Fibroblast of skin of back (primary cell): ENCODE measurements at places on chromosomes 6 and 20.

DNA sequence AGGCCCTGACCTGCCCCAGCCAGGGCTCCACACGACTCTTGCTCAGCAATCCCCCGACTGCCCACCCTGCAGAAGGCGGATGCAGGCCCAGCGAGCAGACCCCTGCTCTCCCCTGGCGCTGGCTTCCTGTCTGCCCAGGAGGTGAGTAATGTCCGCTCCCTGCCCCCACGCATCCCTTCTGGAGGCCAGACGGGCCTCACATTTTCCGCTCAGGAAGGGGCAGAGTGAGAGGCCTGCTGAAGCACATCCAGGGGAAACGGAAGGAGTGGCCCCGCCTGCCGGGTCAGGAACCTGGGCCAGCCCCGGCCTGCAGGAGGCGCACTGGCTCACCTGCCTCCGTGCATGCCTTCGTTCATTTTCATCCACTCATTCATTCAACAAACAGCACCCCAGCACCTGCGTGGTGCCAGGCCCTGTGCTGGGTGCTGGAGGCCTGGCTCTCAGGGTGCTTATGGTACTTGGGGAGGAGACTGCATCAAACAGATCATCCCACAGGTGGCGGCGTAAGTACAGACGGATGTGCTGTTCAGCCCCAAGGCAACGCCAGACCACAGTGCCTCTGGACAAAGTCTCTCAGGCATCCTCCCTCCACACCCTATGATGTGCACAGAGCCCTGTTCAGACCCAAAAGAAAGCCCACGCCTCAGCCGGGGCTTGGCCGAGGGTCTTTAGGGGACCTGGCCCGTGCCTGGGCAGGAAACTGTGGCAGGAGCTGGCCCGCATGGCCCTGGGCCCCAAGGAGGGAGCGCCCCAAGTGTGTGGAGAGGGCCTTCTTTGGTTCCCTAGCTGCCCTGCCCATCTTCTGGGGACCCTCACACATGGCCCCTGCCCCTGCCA, 112.1 kb downstream of the ASXL1 start:
- DNase-seq, result peak; percentile 66

GRCh38 chr6:33683051-33683571, 28.4 kb downstream of the UQCC2 start:
- no peak for DNase-seq

DNA sequence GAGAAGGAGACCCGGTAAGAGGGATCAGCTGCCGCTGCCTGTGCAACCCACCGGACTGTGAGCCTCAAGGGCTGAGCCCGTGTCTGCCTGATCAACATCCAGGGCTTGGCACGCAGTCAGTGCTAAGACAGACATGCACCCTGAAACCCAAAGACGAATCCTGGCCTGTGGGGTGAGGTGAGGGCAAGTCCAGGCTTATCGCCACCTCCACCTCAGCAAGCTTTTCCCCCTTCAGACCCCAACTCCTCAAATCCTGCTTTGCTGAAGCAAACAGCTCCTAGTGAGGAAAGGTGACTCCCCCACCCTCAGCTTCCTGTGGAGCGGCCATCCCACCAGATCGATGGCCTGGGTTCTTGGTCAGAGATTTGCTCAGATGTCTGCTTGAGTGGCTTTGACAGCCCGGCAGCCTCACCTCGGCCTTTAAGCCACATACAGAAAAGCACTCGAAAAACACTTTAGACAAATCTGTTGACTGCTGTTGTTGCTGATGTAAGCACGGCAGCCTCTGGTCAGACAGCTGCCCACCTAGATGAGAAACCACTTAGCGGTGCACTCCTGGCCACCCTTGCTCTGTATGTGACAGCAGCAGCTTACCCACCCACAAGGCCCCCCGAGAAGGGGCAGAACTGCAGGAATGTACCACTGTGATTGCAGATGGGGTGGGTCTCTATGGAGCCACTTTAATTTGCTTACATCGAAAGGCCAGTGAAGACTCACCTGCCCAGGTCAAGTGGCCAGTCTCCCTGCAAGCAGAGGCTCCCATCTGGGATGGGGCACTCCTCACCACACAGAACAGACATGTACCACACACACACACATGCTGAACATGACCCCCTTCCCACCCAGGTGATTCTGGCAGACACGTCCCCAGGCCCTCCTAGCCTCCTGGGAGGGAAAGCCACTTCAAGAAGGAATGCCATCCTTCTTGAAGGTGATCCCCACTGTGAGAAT, 14.8 kb downstream of the MTCH1 start:
- DNase-seq, result no peak

GRCh38 chr6:132964101-132964867, 149.9 kb downstream of the RPS12 start:
- DNase-seq, result peak; percentile 46

- DNase-seq, result no peak
Measured at GRCh38 chr6:25961619-25962148, 918 bp upstream of the TRIM38 start.

GRCh38 chr6:170294813-170295509, 4.1 kb upstream of the DLL1 start:
- no peak for DNase-seq

GRCh38 chr20:19940988-19941460, 76.1 kb upstream of the NAA20 start:
- DNase-seq, result no peak

DNA sequence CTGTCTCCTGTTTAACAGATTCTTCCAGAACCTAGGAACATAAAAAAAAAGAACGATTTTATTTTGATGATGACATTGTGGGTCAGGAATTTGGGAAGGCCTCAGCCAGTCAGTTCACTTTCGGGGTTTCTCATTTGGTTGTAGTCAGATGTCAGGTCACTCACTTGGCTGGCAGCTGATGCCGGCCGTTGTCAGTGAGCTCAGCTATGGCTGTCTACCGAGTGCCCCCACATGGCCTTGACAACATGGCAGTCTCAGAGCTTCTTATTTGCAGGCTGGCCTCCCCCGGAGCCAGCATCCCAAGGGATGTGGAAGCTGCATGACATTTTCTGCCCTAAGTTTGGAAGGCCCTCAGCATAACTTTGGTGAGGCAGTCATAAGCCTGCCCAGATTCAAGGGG, 11.5 kb downstream of the RNF217 start:
- DNase-seq, result no peak

DNA sequence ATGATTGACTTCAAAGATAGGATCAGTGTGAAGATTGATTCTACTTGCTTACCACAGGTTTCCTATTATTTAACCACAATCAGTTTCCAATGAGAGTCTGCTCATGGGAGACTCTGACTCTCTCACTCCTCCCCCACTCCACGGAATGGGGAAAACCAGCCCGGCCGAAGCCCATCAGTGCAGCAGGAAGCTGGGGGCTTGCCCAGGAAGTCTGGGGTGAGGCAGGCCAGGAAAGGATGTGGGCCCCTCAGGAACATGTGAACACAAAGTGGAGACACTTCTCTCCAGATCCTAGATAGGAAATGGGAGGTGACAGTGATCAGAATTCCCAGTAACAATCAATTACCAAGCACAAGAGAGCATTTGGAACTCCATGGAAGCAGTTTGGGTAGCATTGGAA, 144.2 kb downstream of the TTLL2 start:
- DNase-seq, result no peak

DNA sequence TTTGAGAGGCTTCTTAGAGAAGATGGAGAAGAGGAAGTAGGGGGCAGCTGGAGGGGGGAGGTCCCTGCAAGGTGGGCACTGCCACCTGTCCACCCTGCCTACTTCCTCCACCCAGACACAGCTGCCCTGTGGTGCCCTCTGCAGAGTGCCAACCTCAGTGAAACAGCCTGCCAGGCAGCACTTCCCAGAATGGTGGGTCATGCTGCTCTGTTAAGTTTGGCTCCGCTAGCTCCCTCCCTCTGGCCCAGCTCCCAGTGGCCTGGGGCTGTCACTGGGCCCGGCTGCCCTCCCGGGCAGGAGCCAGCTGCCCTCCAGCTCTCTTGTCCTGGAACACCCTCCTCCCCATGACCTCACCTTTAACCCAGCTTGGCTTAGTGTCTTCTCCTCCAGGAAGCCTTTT, 5.1 kb upstream of the EPB41L1 start:
- no peak for DNase-seq

GRCh38 chr6:24855395-24856245, 56.9 kb upstream of the ARMH2 start:
- DNase-seq, result peak; percentile 68

GRCh38 chr20:38730167-38730988, 6.1 kb downstream of the SLC32A1 start:
- DNase-seq, result no peak

DNA sequence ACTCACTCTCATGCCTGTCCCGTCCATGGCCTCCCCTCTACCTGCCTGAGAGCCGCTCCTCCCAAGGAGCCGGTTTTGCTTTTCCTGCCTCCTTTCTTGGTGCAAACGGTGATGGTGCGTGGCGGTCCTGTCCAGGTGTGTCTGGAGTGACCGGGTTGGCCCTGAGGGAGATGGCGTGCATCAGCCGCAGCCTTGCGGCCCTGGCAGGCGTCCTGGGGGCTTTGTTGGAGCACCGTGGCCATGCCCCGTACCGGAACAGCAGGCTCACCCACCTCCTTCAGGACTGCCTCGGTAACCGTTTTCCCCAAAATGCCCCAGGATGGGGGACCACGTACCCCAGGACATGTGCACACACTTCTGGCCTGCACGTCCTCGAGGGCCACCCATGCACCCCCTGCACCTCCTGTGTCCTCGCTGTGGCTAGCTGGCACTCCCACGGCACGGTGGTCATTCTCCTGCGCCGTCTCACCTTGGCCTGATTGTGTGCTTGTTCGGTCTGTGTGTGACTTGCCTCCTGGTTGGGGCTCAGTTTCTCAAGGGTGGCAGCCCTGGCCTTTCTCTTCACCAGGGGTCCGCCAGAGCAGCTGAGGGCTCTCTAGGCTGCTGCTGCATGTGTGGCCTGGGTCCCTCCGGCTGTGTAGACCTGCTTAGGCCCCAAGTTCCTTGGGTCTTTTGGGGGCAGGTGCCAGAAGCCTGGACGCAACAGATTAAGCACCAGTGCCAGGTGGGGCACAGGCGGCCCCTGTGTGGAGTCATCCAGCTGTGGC, 36.4 kb downstream of the FRMD1 start:
- DNase-seq, result no peak

GRCh38 chr20:48287021-48287494, 501.8 kb upstream of the SULF2 start:
- DNase-seq, result no peak

- DNase-seq, result no peak
Measured at GRCh38 chr20:10263385-10264165, 44.9 kb downstream of the SNAP25 start.

GRCh38 chr20:44896583-44896982, 11.1 kb downstream of the YWHAB start:
- no peak for DNase-seq

DNA sequence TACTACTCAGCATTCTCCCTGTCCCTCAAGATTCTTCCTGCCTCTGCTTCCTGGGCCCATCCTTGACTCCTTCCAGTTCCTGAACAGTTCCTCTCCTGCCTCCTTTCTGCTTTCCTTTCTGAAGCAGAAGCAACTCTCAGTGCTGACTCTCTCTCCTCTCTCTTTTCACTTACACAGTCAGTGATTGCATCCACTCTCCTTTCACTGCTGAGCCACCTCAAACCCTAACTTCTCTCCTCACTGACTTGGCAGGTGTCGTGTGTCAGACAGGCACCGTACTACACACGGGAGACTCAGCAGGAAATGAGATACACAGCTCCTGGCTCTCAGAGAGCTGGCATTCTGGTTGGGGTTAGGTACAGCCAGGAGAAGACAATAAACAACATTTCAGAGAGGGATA, 5.6 kb downstream of the ABHD16A start:
- no peak for DNase-seq

GRCh38 chr6:111259089-111259831, 172.0 kb downstream of the SLC16A10 start:
- DNase-seq, result peak; percentile 98

GRCh38 chr20:11936157-11936556, 18.5 kb downstream of the BTBD3 start:
- DNase-seq, result no peak

GRCh38 chr6:53825532-53826321, 30.9 kb downstream of the LRRC1 start:
- no peak for DNase-seq

DNA sequence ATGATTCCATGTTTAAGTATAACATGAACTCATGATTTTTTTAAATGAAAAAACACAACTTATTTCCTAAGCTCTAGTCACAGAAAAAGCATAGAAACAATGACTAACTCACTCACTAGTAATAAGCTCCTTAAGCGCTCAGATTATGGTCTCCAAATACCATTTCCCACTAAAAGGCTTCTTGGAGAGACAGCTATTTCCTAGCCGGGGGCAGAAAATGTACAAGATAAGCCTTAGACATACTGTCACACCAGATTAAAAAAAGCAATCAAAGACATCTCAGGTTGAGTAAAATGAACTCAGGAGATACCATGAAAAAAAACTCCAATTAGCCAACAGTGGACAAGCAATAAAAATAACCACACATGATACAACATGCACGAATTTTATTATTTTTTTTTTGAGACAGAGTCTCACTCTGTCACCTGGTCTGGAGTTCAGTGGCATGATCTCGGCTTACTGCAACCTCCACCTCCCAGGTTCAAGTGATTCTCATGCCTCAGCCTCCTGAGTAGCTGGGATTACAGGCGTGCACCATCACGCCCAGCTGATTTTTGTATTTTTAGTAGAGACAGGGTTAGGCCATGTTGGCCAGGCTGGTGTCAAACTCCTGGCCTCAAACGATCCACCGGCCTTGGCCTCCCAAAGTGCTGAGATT, 14.9 kb downstream of the SRPK1 start:
- peak; percentile 18 for DNase-seq

GRCh38 chr6:22254886-22255285, 42.0 kb downstream of the PRL start:
- DNase-seq, result no peak

DNA sequence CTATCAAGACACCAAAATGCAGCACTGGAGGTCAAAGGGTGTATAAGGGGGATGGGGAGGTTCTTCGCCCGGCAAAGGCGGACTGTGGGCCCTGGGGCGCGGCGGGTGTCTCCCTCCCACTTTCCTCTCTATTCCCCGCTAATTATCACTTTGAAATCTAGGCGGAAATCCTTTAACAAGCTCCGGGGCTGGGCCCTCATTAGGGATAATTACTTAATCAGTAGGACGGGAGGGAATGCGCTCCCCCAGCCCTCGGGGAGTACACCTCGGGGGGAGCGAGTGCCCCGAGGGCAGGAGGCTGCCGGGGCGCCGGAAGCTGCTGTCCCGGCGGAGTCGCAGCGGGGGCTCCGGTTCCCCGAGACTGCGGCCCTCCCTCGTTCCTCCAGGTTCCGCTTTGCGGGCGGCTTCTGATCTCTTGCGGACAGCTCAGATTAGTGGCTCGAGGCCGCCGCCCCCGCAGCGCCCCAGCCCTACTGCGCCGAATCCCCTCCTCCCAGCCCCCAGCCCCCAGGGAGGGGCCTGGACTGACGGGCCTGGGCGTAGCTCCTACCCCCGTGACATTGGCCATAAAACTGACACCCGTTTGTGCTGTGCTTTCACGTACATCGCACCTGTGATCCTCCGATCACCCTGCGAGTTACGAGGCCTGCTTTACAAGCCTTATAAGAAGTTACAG, 14.7 kb downstream of the MUCL3 start:
- peak; percentile 30 for DNase-seq

GRCh38 chr20:56724241-56724757, 95.2 kb downstream of the TFAP2C start:
- DNase-seq, result no peak

- DNase-seq, result no peak
Measured at GRCh38 chr6:146602526-146602925, 3.8 kb downstream of the ADGB start.

- DNase-seq, result no peak
Measured at GRCh38 chr6:150600010-150600300, 270 bp downstream of the PLEKHG1 start.

- DNase-seq, result no peak
Measured at GRCh38 chr6:111610548-111611172, 5.0 kb upstream of the TRAF3IP2 start.

- DNase-seq, result no peak
Measured at GRCh38 chr6:30895343-30895742, 11.0 kb downstream of the DDR1 start.

GRCh38 chr20:34243377-34243776, 2.2 kb downstream of the ASIP start:
- DNase-seq, result no peak
